ENCODE measurements at places on chromosomes 5 and 9.

- DNase-seq, result no peak
Measured at GRCh38 chr5:153520137-153520536, 29.7 kb downstream of the GRIA1 start.

DNA sequence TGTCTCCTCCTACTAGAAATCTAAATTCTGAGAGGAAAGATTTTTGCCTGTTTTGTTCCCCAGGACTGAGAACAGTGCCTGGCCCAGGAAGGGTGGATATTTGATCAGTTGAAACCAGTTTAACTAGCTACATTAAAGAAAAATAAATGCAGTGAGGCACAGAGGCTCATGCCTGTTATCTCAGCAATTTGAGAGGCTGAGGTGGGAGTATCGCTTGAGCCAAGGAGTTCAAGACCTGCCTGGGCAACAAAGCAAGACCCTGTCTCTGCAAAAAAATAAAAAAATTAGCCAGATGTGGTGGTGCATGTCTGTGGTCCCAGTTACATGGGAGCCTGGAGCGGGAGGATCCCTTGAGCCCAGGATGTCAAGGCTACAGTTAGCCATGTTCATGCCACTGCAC lies 104.8 kb upstream of the CPEB4 start:
- no peak for DNase-seq

GRCh38 chr9:136725612-136726011 lies 13.2 kb downstream of the DIPK1B start:
- no peak for DNase-seq

DNA sequence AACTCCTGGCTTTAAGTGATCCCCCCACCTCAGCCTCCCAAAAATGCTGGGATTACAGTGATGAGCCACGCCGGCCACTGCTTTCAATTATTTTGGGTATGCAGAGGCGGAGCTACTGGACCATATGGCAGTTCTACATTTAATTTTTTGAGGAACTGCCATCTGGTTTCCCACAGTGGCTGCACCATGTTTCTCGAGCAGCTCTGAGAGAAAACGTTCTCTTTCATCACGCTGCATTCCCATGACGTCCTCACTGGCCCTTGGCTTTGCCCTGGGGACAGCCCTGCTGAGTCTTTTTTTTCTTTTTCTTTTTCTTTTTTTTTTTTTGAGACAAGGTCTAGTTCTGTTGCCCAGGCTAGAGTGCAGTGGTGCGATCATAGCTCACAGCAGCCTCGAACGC lies 35.5 kb upstream of the GRHPR start:
- no peak for DNase-seq

DNA sequence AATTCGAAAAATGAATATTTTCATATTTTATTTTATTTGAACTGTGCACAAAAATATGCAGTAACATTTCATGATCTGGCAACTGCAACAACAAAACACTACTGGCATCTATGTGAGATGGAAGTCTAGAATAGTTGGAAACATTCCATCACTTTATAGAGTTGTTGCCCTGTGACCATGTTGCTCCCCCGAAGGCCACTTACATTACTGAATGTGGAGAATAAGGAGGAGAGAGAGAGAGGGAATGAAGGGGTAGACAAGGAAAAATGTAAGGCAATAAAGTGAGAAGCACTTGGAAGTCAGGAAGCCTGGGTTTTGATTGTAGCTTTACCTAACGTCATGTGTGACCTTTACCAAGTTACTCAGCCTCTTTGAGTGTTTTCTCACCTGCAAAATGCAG lies 437.2 kb upstream of the EDIL3 start:
- DNase-seq, result no peak

DNA sequence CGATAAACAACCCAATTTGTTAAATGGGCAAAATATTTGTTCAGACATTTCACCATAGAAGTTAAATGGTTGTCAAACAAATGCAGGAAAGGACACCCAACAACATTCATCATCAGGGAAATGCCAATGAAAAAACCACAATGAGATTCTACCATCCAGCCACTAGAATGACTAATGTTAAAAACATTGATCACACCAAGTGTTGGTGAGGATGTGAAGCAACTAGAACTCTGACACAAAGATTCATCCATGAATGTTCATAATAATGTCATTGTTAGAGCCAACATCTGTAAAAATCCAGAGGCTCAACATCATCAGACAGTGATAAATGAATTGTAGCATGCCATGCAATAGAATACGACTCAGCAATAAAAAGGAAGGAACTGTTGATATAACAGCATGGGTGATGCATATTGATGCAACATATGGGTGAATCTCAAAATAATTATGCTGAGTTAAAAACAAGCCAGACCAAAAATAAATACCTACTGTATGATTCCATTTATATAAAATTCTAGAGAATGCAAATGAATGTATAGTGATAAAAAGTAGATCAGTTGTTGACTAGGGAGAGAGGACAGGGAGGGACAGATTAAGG lies 55.9 kb upstream of the UNC5A start:
- no peak for DNase-seq

DNA sequence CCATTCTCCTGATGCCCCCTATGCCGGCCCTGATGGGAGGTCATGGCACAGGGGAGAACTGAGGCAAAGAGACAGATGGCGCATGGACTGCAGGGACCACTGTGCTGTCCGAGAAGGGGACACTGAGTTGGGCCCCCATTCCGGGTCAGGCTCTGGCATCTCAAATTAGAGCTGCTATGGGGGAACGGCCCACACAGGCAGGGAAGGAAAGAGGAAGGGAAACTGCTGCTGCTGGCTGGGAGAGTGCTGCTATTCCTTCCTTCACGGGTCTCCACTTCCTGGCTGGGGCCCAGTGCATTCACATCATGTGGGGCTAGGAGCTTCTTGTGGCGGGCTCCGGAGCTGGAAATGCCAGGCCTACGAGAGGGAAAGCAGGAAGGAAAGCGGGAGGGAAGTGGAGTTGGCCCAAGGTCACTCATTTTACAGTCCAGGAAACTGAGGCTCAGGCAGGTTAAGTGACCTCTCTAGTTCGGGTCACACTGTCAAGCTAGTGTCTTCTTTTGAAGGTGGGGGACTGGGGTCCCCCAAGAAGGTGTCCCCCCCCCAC lies 1.3 kb upstream of the CARD19 start:
- no peak for DNase-seq

- DNase-seq, result peak; percentile 75
Measured at GRCh38 chr5:139108063-139108824, 89.9 kb downstream of the SIL1 start.

DNA sequence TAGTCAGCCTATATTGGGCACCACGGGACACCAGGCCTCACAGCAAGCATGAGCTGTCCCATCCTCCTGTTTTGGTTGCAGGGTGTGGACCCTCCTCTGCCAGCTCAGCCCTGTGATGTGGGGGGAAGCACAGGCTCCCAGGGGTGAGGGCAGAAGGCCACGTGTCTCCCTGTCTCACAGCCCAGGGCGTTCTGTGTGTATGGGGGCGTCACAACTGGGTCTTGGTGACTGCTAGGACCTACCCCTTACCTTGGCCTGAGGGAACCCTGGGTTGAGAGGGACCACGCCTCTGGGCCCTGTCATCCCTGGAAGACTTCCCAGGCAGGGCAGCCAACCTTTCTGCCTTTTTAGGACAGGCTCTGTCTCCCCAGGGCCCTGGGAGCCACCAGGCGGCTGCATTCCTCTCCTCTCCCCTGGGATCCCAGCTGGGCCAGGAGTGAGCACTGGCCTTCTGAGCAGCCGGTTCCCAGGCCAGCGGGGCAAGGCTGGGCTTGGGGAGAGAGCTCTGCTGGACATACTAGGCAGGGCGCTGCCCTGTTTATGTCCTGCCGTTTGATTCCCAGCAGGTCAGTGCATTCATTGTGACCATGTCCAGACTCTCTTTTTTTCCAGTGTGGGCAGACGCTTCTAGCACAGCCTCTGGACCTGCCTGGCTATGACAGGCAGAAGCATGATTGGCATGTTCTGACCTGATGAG lies 97.4 kb downstream of the DAB2IP start:
- DNase-seq, result no peak

DNA sequence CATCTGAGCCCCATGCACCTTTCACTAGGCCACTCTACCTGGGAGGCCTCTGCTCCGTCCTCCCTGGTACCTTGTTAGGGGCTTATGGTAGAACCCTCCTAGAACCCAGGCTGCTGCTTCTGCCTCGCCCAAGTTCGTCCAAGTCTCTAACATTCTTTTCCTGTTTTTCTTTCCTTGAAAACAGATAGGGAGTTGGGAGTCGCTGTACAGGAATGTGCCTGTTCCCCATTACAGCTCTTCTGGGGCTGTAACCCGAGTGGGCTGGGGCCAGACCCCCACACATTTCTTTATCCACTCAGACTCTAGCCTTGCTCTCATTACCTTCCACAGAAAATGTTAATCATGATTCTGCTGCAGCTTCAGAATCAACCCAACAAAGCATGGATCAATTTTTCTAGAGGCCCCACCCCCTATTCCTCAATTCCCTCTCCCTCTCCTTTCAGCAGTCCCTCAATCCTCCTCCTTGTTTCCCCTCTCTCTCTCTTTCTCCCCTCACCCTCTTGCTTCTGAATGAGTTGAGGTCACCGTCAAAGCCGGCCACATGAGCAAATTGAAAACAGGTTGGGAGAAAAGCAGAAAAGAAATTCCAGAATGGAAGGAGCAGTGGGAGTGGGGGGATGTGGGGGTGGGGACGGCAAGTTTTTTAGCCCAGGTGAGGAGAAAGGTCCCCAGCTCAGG lies 193.8 kb upstream of the TRIM32 start:
- no peak for DNase-seq

- DNase-seq, result no peak
Measured at GRCh38 chr5:14265570-14265969, 122.4 kb downstream of the TRIO start.

GRCh38 chr5:159915904-159916840 lies at the start of gene ADRA1B:
TSS of gene ADRA1B (plus strand) at chr5:159916482. CDS start at chr5:159916906, 424 bp downstream.
- peak; percentile 51 for DNase-seq

GRCh38 chr9:99565203-99565602 lies 256.5 kb upstream of the NR4A3 start:
- DNase-seq, result no peak

DNA sequence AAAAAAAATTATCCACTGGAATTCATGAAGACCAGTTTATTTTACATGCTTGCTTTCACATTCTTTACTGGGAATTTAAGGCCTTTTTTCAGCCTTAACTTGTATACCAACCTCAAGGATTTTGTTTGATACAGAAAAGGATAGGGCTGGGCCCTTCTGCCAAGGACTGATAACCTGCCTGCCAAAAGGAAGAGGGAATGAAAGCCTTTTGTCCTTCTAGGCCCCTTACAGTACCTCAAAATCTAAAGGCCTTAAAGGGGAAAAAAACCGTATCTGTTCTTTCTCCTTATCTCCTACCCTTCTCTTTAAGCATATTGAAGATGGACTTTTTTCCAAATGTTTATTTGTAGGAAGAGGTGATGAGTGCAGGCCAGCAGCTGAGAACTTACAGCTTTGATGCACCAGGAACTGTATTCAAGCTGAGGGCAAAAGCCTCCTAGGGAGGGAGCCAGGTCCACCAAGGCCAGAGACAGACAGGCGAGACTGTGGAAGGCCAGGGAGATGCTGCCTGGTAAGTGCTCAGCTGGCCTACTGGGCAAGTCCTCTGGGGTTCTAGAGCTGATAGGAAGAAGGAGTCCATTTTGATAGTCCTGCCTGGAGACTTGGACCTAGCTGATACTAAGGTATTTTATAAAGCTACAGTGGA lies 31.8 kb downstream of the FAXDC2 start:
- no peak for DNase-seq

- DNase-seq, result no peak
Measured at GRCh38 chr9:32587901-32588300, 14.9 kb upstream of the NDUFB6 start.

GRCh38 chr5:153489611-153490010 lies 859 bp upstream of the GRIA1 start:
- DNase-seq, result no peak

DNA sequence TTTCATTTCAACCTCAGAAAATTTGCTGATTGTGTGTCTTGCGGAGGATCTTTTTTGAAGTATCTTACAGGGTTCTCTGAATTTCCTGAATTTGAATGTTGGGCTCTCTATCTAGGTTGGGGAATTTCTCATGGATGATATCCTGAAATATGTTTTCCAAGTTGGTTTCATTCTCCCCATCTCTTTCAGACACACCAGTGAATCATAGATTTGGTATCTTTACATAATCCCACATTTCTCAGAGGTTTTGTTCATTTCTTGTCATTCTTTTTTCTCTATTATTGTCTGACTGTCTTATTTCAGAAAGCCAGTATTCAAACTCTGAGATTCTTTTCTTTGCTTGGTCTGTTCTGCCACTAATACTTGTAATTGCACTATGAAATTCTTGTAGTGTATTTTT lies 456.9 kb downstream of the PRELID2 start:
- no peak for DNase-seq

- DNase-seq, result no peak
Measured at GRCh38 chr5:177595991-177596774, 3.7 kb upstream of the B4GALT7 start.

DNA sequence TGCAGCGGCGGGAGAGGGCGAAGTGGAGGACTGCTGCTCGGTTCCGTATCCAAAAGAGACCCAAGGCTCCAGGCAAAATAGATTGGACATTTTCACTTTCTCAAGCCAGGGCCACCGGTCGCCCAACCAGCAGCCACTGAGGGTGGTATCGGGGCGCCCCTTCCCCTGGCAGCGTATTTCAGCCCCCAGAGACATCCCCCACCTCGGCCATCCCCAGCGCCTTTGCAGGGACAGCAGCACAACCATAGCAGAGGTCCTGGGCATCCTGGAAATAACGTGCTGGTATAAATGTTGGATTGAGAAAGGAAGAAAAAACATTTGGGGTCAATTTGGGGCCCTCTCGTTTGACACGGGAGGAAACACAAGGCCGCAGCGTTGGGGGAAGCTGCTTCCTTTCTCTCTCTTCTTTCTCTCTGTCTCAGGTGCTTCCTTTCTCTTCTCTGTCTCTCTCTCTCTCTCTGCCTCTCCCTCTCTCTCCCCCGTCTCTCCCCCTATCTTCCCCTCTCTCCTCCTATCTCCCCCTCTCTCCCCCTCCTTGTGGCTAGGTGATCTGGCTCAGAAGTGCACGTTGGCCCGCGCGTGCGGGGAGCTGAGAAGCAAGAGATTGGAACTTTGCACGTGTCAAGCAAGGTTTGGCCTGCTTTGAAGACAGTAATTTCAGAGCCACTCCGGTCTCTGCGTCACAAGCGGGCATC lies 624 bp upstream of the RETREG1 start:
- no peak for DNase-seq

- DNase-seq, result peak; percentile 19
Measured at GRCh38 chr5:176365351-176366231, at the start of gene ARL10. TSS of gene ARL10 (plus strand) at chr5:176365487. CDS start at chr5:176365564, 77 bp downstream.

GRCh38 chr5:17177501-17178372 lies 39.7 kb upstream of the BASP1 start:
- DNase-seq, result no peak

DNA sequence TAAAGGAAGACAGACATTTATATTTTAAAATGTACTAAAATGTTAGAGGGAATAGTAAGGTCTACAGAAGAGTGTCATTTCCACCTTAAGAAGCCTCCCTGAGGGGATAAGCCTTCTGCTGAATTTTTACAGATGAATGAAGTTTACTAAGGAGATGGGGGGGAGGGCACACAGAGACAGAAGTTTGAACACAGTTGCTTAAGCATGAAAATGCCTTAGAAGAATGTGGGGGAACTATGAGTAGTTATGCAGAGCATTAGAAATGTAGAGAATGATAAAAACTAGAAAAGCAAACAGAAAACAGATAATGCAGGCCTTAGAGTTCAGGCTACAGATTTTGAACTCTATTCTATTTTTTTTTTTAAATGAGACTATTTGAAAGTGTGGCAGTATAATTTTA lies 232.2 kb upstream of the VLDLR start:
- no peak for DNase-seq
